ENCODE measurements at places on chromosomes 11 and 22. TPM values are rescaled to one million over a fixed set of nuclear protein-coding genes. Genes with fewer than 3 reads are reported as not detected.
A peak's percentile ranks its signal among the peaks of the same experiment; 100 is the strongest.

The RFPL1 gene
- polyA plus RNA-seq: 0.24 TPM

The C11orf24 gene
- 27.6 TPM for polyA plus RNA-seq

The TRIM51 gene
- polyA plus RNA-seq: not detected

The BRD1 gene
- polyA plus RNA-seq: 26.7 TPM

The PRG3 gene
- polyA plus RNA-seq: 0.76 TPM

The MMP1 gene
- polyA plus RNA-seq: 3.8 TPM

The TRIM44 gene
- polyA plus RNA-seq: 37.3 TPM

GRCh38 chr11:116217006-116217405, 555.8 kb downstream of the BUD13 start:
- no peaks in the 10 kb centered on the region for H3K27me3 ChIP-seq
- H3K36me3 ChIP-seq: no peaks in the 10 kb centered on the region
- no peak overlapping the region for H3K27ac ChIP-seq
- no peak overlapping the region for H3K4me3 ChIP-seq
- peak; percentile 68 for DNase-seq
- peaks cover 6% of the 10 kb centered on the region for H3K4me1 ChIP-seq

- H3K27ac ChIP-seq: no peak overlapping the region
- H3K27me3 ChIP-seq: no peaks in the 10 kb centered on the region
- H3K4me3 ChIP-seq: no peak overlapping the region
- DNase-seq: no peak
- peaks cover 29% of the 10 kb centered on the region for H3K4me1 ChIP-seq
- no peaks in the 10 kb centered on the region for H3K36me3 ChIP-seq
These were observed 46.4 kb downstream of the IGLL5 start for GRCh38 chr22:22933807-22934542.

- no peak overlapping the region for H3K4me3 ChIP-seq
- DNase-seq: peak; percentile 53
- no peaks in the 10 kb centered on the region for H3K4me1 ChIP-seq
These were observed 164.4 kb upstream of the ZBED5 start for GRCh38 chr11:11022125-11022730.

DNA sequence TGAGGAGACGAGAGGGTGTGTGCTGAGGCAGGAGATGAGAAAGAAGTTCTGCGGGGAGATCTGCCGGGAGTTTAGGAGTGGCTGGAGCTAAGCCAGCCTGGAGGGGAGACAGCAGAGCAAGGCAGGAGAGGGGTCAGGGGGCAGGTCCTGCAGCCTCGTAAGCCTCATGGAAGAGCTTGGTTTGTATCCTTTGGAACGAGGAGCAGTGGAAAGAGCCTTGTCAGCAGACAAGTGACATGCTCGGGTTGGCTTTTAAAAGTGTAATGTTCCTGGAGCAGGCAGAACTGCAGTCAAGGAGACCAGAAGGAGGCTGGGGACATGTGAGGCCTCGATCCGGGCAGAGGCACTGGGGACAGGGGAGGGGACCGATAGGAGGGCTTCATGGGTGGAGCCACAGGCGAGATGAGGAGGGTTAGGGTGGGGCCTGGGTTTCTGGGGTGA, 21.4 kb upstream of the TUB start:
- DNase-seq: no peak
- H3K36me3 ChIP-seq: no peaks in the 10 kb centered on the region
- no peak overlapping the region for H3K27ac ChIP-seq
- peaks cover 19% of the 10 kb centered on the region for H3K4me1 ChIP-seq
- no peak overlapping the region for H3K4me3 ChIP-seq

- H3K36me3 ChIP-seq: no peaks in the 10 kb centered on the region
- H3K4me1 ChIP-seq: peaks cover 13% of the 10 kb centered on the region
- no peak overlapping the region for H3K4me3 ChIP-seq
- H3K27me3 ChIP-seq: no peaks in the 10 kb centered on the region
- peak; percentile 71 for DNase-seq
These were observed 15.3 kb upstream of the SYTL2 start for GRCh38 chr11:85826116-85826855.

- H3K27me3 ChIP-seq: no peaks in the 10 kb centered on the region
- H3K36me3 ChIP-seq: peaks cover 2% of the 10 kb centered on the region
- DNase-seq: no peak
- H3K4me3 ChIP-seq: no peak overlapping the region
- H3K4me1 ChIP-seq: peaks cover 3% of the 10 kb centered on the region
- no peak overlapping the region for H3K27ac ChIP-seq
These were observed 139.9 kb downstream of the FCHSD2 start for GRCh38 chr11:73002214-73002613.

GRCh38 chr11:67649634-67650510, 658 bp downstream of the ACY3 start:
- H3K27me3 ChIP-seq: peaks cover 13% of the 10 kb centered on the region
- no peak for DNase-seq
- no peaks in the 10 kb centered on the region for H3K4me1 ChIP-seq
- no peak overlapping the region for H3K27ac ChIP-seq
- no peak overlapping the region for H3K4me3 ChIP-seq

DNA sequence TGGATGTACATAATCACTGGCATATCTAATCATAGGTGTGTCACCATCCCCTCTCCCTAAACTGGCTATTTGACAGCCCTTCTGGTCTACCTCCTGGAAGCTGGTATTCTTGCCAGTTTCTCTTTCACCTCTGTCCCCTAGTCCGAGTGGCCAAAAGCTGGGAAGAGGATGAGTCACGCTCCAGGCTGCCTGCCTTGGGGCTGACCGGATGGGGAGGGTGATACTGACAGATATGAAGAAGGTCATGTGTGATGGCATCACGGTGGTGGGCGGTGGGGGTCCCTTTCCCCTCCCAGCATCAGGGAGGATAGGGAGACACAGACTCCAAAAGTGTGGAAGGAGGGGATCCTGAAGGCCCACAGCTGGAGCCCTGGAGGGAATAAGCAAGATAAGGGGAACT, 4.8 kb downstream of the OAF start:
- peaks cover 61% of the 10 kb centered on the region for H3K4me1 ChIP-seq
- H3K4me3 ChIP-seq: no peak overlapping the region
- H3K27me3 ChIP-seq: peaks cover 5% of the 10 kb centered on the region
- peaks cover 14% of the 10 kb centered on the region for H3K36me3 ChIP-seq
- no peak overlapping the region for H3K27ac ChIP-seq
- DNase-seq: no peak

DNA sequence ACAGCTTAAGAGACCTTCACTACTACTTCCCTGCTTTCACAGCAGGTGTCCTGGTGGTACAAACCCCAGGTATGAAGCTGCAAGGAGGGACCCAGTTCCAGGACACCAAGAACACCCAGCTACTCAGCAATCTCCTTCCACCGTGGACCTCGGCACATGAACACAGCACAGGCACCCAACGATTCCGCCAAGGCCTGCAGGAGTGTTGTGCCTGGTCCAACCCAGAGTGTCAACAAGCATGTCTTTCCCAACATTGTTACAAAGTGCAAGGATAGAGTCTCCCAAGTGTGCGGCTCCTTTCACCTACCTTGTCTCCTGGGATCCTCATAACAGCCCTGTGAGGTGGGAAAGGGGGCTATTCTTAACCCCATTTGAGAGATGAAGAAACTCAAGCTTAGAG, 11.8 kb downstream of the PATZ1 start:
- H3K27ac ChIP-seq: no peak overlapping the region
- no peaks in the 10 kb centered on the region for H3K27me3 ChIP-seq
- H3K4me1 ChIP-seq: peaks cover 22% of the 10 kb centered on the region
- H3K4me3 ChIP-seq: no peak overlapping the region
- peaks cover 81% of the 10 kb centered on the region for H3K36me3 ChIP-seq
